Stimulated activated CD4-positive, alpha-beta T cell treated with anti-CD3 and anti-CD28 coated beads, Interleukin-1b, Interleukin-23, amount 100 ng/mL, for 4 hours (primary cell): ENCODE measurements at places on chromosomes 6 and 20.

DNA sequence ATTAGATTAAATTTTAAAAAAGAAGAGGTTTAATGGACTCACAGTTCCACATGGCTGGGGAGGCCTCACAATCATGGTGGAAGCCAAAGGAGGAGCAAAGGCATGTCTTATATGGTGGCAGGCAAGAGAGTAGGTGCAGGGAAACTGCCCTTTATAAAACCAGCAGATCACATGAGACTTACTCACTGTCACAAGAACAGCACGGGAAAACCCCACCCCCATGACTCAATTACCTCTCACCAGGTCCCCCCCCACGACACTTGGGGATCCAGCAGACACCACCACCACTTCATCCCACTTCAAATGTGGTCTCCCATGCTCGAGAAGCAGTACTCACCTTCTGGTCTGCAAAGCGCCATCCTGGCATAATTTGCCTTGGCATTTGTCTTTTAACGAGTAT is 24.6 kb downstream of the MTFR2 start:
- no peak for DNase-seq

- DNase-seq, result no peak
Measured at GRCh38 chr6:111792241-111792640, 81.0 kb downstream of the FYN start.

DNA sequence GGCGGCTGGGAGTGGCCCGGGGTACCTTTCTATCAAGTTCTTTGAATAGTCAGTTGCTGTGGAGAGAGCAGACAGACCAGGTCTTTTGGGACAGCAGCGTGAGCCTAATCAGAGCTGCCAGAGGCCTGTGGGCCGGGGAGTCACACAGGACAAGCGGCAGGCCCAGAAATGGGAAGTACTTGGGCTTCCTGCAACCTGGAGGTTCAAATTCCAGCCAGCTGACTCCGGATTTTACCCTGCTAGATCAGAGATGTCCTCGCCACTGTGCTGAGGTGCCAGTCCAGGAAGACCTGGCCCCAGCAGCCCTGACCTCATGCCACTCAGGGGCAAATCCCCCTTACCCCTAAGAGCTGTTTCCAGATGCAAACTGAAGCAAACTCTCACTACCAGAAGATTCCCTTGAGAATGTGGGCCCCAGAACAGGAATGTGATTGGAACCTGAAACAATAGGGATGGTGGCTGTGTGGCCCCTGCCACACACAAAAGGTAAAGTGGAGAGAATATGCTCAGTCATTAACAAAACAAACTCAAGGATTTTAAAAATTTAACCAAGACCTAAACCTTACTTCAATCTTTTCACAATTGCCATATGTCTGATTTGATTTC is 9.7 kb downstream of the BEND3 start:
- DNase-seq, result no peak

GRCh38 chr6:142819603-142820337 is 125.2 kb downstream of the HIVEP2 start:
- peak; percentile 38 for DNase-seq

DNA sequence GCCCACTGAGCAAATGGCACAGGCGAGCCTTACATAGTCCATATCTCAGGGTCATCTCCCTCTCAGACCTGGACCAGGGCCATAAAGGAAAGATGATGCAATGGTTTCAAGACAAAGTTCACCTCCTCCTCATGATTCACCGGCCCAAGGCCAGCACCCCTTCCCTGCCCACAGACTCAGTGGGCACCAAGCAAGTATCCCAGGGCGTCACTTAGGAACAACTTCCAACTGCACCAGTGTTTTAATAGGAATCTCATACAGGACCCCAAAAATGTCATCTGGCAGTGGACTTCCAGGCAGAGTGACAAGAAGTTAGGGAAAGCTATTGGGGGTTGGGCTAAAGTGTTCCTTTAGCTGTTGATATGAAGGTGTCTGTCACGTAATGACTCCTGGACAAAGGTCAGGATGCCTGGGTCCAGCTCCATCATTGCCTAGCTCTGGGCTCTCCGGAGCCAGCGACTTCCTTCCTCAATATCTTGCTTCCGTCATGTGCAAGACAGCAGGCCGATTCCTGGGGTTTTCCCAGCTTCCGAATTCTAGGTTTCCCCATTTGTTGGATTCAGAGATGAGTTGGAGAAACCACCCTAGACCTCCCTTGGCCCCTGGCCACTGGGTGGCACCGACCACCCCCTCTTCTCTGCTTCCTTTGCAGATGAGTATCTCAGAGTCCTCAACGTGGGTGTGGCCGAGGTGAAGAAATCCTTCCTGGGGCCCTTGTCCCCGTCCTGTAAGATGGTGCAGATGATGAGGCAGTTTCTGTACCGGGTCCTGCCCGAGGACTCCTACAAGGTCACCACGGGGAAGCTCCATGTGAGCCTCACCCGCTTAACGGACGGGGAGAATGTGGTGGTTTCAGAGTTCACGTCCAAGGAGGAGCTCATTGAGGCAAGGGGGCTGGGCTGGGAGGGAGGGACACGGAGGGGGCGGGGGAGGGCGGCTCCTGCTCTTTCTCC is 21.1 kb downstream of the PNPLA1 start:
- DNase-seq, result no peak

- no peak for DNase-seq
Measured at GRCh38 chr6:32194825-32195651, 2.6 kb upstream of the GPSM3 start.

DNA sequence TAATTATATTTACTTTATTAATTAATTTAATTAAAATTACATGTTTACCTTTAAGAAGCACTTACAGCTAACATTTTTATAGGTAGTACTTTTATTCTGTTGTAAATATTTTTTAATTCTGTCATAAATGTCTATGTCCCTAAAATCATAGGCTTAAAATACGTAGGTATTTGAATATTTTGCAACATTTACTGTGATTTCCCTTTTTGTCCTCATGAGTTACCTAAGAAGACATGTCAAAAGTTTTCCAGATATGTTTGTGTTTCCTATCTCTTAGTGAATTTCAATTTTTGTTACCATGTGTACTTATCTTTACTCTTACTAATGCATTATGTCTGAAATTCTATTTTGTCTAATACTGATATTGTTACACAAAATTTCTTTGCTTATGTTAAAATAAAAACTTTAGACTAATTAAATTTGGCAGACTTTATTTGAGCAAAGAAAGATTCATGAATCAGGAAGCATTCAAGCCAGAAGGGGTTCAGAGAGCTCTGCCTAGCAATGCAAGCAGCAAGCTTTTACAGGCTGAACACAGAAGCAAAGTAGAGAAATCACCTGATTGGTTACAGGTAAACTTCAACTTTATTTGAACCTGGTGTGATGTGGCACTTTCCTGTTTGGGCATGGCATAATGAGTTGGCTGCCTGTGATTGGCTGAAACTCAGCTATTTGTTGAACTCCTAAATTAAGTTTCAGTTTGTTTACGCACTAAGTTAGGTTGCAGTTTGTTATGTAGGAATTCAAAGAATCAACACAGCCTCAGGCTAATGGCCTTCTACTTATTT is 123.2 kb upstream of the TMEM170B start:
- DNase-seq, result no peak

GRCh38 chr20:20409331-20409730 is 41.4 kb downstream of the INSM1 start:
- no peak for DNase-seq

GRCh38 chr6:88535306-88535705 is 369.2 kb upstream of the CNR1 start:
- DNase-seq, result no peak

DNA sequence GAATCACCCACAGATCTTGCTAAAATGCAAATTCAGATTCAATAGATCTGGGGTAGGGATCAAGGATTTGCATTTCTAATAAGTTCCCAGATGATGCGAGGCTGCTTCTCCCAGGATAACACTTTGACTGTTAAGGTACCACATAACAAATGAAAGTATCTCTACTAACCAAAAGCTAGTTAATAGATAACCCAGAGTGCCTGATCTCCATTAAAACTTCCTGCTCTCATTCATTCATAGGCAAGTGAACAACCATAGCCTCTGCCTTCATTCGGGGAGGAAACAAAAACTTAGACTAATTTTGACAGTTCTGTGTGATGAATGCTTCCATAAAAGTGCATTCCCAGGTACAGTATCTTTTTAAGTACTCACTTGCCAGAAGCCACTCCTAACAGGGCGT is 265.6 kb upstream of the BTBD3 start:
- no peak for DNase-seq

DNA sequence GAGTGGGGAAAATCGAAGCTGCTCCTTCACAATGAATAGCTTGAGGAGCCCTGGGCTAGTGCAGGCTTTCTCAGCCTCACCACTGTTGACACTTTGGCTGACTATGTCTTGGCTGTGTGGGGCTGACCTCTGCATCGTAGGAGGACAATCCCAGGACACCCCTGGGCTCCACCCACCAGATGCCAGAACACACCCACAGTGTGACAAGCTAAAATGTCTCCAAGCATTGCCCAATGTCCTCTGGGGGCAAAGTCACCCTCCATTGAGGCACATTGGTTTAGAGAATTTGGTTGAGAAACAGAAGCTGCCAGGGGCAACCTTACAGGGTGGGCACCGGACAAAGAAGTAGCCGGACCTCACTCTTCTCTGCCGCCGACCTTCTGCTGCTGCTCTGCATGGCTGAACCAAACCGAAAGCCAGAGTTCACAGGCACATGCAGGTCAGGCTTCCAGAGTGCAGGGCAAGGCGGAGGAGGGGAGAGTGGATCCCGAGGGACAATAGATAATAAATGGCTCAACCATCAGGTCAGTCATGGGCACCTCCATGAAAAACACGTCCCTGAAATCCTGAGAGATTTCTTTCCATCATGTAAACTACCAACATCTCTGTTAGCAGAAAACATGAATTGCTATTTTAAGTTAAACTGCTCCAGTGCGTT is 189.0 kb downstream of the LRFN2 start:
- DNase-seq, result no peak

DNA sequence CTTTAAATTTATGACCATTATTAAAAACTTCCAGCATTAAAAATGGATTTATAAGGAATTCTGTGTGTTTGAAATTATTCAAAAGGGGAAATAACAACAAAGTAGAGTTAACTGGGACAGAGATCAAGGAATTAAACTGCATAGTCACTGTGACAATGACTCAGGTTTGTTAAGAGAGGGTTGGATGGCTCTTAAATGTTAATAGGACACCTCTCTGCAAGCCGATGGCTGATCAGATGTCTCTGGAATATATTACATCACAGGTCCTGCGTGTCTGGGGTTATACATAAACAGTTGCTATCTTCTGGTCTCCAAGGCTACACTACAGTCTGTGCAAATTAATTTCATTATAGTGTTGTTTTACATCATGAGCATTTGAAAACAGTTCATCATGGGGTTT is 574.3 kb downstream of the COL12A1 start:
- DNase-seq, result no peak

DNA sequence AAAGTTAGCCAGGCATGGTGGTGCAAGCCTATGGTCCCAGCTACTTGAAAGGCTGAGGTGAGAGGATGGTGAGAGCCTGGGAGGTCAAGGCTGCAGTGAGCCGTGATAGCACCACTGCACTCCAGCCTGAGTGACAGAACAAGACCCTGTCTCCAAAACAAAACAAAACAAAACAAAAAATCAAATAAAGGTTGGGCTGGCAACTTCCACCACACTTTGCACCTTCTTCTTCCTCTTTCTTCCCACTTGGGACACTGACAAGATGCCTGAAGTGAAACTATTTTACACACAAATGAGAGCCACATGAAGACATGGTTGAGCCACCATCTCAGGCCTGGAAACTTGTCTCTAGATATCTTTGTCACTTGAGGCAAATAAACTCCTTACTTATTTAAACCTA is 53.8 kb upstream of the CCDC28A start:
- DNase-seq, result no peak

GRCh38 chr6:32267035-32267434 is 43.2 kb upstream of the NOTCH4 start:
- DNase-seq, result no peak

GRCh38 chr20:13297147-13297899 is 76.2 kb downstream of the ISM1 start:
- DNase-seq, result no peak

DNA sequence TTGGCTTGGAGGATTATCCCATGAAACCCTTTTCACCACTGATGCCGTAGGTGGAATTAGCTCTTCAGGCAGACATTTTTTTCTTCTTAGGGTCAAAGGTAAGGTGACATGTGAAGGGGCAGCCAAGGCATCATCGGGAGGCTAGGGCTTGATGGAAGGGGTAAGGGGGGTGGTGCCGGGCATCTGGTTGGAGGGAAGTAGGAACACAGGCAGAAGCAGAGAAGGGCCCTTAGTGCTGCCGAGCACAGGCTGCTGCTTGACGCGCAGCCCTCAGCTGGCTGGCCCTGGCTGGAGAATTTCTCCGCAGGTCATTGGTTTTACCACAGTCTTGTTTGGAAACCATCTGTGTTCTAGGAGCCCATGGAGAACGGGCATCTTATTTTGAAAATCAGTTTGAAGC is 54.7 kb downstream of the TRAF3IP2 start:
- DNase-seq, result no peak

GRCh38 chr6:2381872-2382661 is 136.7 kb upstream of the GMDS start:
- no peak for DNase-seq

GRCh38 chr6:45687570-45687969 is 309.8 kb upstream of the SUPT3H start:
- no peak for DNase-seq

DNA sequence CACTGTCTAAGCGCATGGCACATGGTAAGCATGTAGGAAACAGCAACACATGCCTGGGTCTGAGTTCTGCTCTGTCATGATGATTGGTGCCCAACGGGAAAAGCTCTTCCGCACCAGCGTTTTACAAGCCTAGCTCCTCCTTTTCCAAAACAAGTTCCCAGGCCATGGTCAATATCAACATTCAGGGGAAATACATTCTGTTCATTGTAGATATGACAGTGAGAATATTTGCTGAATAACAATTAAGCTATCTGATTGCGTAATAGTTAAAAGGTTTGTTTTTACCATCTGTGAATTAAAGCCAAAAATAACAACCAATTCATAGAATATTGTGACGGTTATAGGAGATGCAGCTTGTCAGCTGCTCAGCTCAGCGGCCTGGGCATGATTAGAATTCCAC is 404.3 kb upstream of the SLC35B3 start:
- DNase-seq, result no peak

- DNase-seq, result no peak
Measured at GRCh38 chr20:51462566-51463276, 79.8 kb downstream of the NFATC2 start.
